ENCODE measurements at places on chromosomes 1 and 21.
A peak's percentile ranks its signal among the peaks of the same experiment; 100 is the strongest.

GRCh38 chr1:219910716-219911115 is 17.6 kb downstream of the SLC30A10 start:
- no peak for DNase-seq

GRCh38 chr1:14263671-14264070 is 334.8 kb upstream of the KAZN start:
- no peak for DNase-seq

DNA sequence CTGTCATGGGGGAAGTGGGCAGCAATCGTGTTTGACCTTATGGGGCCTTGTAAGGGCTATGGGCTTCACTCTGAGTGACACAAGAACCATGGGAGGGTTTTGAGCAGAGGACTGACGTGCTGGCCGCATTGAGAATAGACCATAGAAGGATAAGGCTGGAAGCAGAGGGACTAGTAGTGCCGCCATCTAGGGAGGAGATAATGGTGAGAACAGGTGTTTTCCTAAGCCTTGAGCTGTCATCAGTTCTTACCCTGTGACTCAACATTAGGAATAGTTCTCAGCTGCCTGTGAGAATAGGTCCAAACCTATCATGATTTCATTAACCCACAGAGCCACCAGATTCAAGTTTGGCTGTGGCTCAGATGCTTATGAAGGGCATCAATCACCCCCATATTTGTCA is 228.5 kb downstream of the CACNA1E start:
- DNase-seq, result no peak

GRCh38 chr21:20667931-20668330 is 330.3 kb upstream of the NCAM2 start:
- DNase-seq, result no peak

- DNase-seq, result no peak
Measured at GRCh38 chr21:35404247-35404646, 355.1 kb upstream of the RUNX1 start.

- no peak for DNase-seq
Measured at GRCh38 chr1:208154679-208155642, 89.2 kb downstream of the PLXNA2 start.

GRCh38 chr1:86245566-86246190 is 89.1 kb upstream of the COL24A1 start:
- DNase-seq, result no peak

GRCh38 chr1:81008293-81008692 is 792.4 kb upstream of the ADGRL2 start:
- DNase-seq, result no peak

GRCh38 chr21:27421654-27422053 is 454.8 kb upstream of the ADAMTS5 start:
- no peak for DNase-seq

DNA sequence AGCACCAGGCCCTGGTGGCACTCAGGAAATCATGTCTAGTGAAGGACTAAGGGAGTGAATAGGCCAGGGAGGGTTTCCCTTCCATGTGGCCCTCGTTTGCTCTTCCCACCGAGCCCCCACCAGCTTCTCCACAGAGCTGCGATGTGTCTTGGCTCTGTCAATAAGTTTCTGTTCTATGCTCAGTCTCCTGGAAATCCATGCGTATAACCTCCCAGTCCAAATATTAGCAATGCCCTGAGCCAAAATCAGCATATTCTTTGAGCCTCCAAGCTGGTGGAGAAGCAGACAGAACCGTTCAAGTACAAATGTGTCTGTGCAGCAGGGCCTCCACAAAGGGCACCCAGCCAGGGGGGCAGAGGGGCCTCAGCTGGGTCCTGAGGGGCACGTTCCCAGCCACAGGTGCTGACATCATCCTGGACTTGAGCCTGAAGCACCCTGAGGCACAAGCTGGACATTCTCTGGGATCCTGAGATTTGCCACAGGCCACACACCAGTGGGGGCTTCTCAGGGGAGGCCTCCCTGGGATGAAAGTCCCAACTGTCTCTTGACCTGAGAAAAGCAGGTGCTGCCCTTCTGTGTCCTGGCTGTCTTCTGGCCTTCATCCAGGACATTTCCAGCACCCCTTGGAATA is 350.5 kb upstream of the VAMP3 start:
- DNase-seq, result no peak

DNA sequence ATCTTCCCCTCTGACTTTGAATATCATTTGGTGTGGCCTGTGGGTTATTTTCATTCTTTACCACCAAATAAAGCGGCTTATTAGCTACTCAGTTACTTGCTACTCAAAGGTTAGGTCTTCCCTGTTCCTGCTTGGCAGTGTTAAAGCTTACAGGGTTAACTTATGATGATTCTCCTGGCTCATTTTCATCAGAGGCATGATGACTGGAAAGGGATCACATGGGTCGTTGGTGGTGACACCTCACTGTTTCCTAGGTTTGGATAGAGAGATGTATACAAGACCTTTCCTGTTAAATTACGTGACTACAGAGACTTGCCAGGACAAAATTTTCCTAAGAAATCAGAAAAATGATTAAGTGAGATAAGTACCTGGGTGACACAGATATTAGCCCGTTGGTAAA is 27.4 kb downstream of the MRPS6 start:
- no peak for DNase-seq

DNA sequence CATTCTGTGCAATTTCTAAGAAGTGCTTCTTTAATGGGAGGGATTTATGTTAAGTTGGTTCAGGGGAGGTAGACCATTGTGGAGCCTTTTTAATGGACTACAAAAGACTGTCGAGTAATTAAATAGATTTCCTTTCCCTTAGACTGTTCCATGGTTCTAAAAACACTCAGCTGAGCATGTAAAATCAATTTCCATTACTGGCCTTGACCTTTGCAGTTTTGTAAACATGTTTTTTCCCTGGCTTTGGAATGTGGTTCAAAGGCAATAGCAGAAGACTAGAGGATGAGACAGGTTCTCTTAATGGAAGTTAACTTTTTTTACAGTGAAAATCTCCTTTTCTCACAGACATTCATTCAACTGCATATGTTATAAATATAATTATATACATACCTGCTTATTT is 37.6 kb upstream of the BTG3 start:
- DNase-seq, result no peak

- DNase-seq, result no peak
Measured at GRCh38 chr1:78240755-78241154, 195.0 kb downstream of the GIPC2 start.

- no peak for DNase-seq
Measured at GRCh38 chr1:101371259-101371658, 134.4 kb downstream of the S1PR1 start.

DNA sequence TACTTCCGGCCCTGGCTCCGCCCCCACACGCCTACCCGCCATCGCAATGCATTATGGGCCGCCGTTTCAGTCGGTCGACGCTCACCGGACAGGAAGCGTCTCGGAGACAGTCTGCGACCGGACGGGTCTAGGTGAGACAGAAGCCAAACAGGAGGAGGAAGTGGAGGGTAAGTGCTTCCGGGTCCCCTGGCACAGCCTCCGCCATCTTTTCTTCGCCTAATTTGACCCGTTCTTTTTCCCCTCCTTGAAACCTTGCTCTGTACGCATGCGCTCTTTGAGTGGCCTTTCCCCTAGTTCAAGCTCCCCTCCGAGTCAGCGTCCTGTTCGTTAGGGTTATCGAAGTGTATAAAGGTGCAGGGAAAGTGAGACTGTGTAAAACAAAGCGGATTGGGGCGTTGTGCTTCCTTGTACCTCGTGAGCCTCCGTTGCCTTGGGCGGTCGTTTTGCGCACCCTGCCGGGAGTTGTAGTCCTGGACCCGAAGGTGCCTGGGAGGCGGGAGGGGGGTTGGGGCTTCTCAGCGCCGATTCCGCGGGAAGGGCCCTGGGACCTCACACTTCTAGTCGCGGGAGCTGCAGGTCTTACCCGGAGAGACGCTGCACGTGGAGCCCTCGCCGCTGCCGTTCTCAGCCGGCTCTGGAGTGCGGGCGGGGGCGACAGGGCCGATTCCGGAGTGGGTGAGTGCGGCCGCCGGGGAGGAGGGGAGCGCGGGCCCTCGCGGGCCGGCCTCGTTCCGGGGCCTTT is at the start of the genes ATP5PF and GABPA:
ATP5PF (minus strand) TSS at position 1 of the 742 bp plus-strand sequence. CDS start 5,110 bp downstream, outside the sequence.
GABPA (plus strand) TSS at position 69 of the 742 bp plus-strand sequence. CDS start 6,627 bp downstream, outside the sequence.
- peak; percentile 91 for DNase-seq

DNA sequence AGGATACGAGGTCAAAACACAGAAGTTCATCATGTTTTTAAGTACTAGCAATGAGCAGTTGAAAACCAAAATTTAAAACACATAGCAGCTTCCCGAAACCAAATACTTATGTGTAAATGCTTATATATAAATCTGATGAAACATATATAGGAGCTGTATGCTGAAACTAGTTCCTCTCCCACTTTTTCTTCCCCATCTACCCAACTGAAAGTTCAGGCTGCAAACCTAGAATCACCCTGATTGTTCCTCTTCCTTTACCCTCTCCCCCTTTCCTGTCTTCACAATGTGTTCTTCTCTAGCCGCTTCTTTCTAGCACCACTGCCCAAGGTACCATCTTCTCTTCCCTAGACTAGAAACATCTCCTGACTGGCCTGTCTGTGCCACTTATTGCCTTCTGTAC is 90.6 kb downstream of the ST3GAL3 start:
- no peak for DNase-seq

DNA sequence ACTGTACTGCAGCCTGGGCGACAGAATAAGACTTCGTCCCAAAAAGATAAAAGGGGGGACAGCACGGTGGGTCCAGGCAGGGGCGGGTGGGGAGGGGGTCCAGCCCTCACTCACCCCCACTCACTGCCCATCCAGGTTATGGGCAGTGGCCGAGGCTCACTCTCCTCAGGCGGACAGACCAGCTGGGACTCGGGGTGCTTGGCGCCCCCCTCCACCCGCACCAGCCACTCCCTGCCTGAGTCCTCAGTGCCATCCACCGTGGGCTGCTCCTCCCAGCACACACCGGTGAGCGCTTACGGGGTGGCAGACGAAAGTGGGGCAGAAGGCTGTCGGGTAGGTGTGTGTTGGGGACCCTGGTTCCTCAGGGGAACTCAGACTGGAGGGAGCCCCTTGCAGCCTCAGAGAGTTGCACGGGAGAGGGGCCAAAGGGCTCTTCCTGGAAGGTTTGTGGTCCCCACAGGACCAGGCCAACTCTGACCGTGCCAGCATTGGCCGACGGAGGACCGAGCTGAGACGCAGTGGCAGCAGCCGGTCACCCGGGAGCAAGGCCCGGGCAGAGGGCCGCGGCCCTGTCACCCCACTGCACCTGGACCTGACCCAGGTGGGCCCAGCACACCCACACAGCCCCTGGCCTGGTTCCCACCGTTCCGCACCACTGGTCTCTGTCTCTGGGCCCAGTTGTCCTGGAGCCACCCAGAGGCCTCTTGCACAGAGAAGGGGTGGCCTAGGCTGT is 6.6 kb downstream of the PLEKHN1 start:
- DNase-seq, result no peak

DNA sequence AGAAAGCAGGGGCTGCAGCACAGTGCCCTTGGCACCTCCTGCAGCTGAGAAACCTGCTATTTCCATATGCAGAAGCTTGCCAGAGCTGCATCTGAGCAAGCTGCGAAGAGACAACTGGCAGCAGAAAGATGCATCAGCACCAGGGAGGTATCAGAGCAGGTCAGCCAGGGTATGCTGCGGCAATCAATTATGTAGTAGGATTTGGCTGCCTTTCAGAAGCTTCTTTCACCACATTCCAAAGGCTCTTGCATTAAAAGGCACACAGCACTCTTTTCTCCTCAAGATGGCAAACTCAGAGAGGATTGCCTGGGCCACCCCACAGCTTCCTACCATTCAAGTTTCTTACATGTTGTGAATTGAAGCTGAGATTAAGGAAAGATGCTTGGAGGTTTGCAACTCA is 47.6 kb upstream of the RAP1A start:
- no peak for DNase-seq

GRCh38 chr1:153362187-153362775 is 4.6 kb downstream of the S100A9 start:
- no peak for DNase-seq

DNA sequence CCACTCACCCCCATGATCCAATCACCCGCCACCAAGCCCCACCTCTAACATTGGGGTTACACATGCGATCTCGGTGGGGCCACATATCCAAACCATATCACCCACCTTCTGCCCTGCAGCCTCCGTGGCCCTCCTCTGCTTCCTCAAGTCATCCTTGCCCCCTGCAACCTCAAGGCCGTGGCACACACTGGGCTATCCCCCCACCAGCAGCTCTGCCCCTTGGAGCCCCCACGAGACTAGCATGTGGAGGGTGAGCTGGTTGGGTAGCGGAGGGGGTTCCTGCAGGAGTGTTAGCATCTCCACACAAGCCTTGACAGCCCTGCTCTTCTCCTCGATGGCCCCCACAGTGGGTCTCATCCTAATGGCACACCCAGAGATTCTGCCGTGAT is 100.8 kb downstream of the TOMM20 start:
- no peak for DNase-seq

DNA sequence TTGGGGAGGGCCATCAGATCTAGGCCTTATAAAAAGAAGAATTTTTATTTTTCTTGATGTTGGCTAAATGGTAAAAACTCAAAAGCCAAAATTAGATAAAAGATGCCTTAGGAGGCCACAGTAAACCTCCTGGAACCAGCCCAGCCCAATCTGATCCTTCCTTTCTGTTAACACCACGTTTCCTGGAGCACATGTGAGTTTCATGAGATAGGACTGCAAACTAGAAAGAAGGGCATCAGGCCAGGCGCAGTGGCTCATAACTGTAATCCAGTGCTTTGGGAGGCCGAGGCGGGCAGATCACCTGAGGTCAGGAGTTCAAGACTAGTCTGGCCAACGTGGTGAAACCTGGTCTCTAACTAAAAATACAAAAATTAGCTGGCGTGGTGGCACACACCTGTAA is 6.7 kb downstream of the HSF2BP start:
- DNase-seq, result no peak

GRCh38 chr1:160427625-160428024 is 27.3 kb downstream of the VANGL2 start:
- DNase-seq, result no peak
